ENCODE measurements at places on chromosomes 12 and 14.

- DNase-seq = no peak
Observed at GRCh38 chr14:69713993-69714679, 52.8 kb upstream of the SRSF5 start.

DNA sequence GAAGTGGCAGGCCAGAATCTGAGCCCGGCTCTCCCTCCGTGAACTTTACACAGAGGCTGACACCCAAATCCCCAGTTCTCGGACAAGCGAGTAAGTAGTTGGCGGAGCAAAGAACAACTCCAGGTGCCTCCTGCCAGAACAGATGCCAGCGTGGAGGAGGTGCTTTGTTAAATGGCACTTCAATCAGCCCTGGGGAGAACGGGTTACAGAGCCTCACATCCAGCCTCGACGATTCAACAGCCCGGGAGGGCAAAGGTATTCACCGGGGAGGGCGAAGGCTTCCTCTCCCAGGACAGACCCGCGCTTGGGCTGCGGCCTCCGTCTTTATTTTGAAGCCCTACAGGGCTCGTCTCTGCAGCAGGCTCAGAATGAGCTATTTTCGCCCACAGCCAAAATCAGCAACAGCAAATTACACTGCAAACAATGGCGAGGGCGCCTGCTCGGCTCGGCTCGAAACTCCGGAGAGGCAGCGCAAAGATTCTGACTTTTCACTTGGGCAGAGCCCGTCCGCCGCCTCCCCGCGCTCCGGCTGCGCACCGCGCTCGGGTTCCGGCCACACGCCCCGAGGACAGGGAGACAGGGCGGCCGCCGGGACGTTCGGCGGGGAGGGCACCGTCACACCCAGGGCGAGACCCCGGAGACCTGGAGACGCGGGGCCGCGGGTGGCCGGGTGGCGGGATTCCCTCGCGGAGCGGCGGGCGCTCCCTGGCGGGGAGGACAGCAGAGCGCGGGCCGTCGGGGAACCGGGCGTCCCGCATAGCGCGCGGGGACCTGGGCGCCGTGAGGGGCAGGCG lies 811 bp downstream of the TMCC3 start:
- DNase-seq = peak; percentile 13

DNA sequence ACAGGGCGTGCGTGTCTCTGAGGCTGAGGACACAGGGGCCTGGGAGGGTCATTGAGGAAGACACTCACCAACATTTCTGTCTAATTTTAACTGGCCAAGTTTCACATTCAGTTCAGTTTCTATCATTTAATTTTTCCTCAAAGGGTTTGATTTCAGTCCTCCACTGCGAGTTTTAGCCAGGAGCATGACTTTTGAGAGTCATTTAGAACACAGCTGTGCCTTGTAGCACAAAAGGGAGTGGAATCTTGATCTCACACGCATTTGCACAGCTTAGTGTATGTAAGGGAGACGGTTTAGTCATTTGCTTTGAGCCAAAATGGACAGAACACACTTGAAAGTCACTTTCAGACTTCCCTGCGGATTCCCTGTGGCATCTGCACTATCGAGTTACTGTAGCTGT lies 1090.8 kb downstream of the BCL11B start:
- DNase-seq = no peak

GRCh38 chr12:12214635-12215131 lies 52.2 kb downstream of the LRP6 start:
- peak; percentile 42 for DNase-seq

- no peak for DNase-seq
Observed at GRCh38 chr12:28308891-28309290, 118.6 kb downstream of the CCDC91 start.

DNA sequence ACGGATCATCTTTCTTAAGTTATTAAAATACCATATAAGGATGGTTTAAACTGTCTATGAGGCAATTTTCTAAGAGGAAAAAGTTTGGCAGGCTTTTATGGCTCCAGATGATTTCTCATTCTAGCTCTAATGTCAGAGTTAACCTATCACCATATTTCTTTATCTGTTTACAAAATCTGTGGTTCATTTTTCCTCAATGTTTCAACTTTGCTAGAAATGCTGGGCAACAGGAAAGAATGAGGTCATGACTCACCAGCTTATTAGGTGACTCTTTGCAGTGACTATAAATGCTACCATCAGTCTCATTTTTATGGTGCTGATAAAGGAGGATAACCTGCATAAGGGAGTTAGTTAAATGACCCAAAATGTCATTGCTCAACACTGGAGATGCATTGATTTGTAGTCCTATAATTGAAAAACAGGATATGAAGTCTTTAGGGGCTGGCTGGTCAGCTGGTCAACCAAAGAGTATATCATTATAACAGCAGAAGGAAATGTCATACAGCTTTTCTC lies 45.3 kb upstream of the RAP1B start:
- DNase-seq = peak; percentile 93

DNA sequence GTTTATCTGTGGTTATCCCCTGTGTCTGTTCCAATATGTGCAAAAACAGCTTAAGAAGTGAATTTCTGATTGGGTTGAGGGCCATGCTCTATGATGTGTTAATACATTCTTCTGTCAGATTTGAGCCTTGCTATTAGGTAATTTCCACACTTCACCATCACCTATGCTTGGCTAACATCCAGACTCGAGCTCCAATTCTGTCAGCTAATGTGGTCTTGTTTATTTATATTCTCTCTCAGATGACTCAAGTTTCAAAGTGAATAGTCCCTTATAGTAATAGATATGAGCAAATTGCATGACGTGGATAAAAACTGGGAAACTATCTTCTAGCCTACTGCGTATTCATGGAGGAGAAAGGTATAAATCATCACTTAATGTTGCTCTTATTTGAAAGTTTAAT lies 451.3 kb downstream of the SNAPC1 start:
- peak; percentile 30 for DNase-seq

DNA sequence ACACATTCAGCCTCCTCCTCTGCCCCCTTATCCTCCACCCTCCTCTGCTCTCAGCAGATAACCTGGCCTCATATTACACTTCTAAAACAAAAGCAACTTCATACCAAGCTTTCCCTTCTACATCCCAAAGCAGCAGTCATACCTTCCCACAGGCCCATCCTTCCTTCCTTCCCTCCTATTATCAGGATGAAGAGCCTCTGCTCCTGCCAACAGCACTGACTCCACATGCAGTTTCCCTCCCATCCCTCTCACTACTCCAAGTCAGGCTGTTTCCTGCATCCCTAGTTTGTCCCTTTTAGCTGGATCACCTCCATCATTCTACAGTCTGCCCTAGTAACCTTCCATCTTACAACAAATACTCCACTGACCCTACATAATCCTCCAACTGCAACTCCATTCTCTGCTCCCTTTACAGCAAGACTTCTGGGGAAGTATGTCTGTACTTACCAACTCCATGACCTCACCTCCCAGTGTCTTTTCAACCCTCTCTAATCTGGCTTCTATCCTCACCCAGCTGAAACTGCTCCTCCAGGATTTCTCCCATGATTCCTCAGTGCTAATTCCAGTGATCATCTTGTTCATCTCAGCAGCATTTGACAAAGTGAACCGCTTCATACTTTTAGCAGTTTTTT lies 4.9 kb upstream of the YEATS4 start:
- no peak for DNase-seq

GRCh38 chr14:99643343-99643742 lies 1.6 kb upstream of the HHIPL1 start:
- DNase-seq = no peak

GRCh38 chr12:13691598-13691997 lies 289.8 kb downstream of the GRIN2B start:
- no peak for DNase-seq
